ENCODE measurements at places on chromosomes 2 and 18.

DNA sequence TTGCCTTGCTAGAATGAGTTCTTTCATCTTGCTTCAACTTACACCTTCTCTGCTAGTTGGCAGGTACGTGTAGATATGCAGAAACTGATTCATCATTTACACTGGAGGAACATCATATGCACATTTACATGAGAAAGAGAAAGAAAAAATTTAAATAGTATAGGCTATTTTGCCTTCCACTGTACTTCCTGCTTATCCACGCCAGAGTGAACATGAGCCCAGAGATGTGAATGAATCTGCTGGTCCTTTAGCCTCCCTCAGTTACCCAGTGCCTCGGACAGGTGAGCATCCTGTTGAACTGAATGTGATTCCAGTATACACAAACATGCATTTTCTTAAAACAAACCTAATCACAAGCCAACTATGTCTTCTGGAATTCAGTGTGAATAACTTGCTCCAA is 83.6 kb downstream of the SESTD1 start:
- no peak for DNase-seq

DNA sequence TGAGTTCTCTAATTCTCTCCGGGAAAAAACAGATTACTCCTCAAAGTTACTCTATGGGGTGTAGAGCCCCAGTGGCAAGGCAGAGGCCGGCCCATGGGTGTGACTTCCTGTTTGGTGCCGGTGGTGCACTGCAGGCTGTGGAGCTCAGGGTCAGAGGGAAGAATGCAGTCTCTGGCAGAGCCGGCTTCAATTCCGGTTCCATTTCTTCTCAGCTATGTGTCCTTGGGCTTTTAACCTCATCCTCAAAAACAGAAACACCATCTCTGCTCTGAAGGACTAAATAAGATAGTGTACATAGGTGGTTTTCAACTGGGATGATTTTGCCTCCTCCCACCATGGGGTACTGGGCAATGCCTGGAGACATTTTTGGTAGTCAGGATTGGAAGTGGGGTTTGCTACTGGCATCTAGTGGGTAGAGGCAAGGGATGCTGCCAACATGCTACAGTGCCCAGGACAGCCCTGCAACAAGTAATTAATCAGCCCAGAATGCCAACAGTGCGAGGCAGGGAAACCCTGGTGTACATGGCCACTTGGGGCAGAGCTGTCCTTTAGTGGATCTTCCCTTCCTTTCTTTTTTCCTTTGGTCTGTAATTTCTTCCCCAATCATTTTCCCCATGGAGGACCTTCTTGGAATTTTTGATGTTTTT is 81.2 kb downstream of the INSIG2 start:
- DNase-seq, result no peak

- DNase-seq, result no peak
These were observed 47.5 kb upstream of the HNRNPA3 start for GRCh38 chr2:177165061-177165583.

GRCh38 chr2:168851674-168852320 is 38.4 kb downstream of the SPC25 start:
- DNase-seq, result peak; percentile 41

DNA sequence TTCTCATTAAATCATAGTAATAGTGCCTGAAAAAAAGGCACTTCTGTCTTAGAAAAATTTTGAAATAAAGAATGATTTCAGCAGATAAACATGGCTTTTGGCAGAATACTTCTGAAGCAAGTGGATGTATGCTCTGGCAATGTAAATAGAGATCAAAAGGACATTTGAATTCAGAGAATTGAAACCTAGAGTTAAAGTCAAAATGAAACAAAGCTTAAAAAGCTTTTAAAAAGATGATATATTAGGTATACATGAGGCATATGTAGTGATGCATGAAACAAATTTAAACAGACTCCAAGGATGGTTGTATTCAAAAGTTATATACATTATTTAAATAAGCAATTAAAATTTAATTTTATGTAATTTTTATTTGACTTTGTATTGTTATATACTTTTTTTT is 1344.5 kb upstream of the TMEFF2 start:
- DNase-seq, result no peak

DNA sequence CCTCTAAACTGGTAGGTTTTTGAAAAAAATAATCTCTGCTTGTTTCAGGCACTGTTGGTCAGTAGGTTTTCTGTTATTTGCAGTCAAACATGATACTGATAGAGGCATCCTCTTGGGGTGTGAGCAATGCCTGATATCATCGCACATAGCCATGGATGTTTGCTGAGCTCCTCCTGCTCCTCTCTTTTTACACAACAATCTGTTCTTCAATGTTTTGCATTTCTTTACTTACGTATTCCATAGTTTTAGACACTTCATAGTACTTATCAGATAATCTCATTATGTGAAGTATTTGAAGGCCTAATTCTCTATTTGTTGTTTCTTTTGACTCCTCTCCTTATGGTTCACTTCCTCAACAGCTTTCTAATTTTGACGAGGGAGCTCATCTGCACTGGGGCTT is 23.0 kb upstream of the HS6ST1 start:
- no peak for DNase-seq

- DNase-seq, result no peak
These were observed 236.0 kb downstream of the DOK6 start for GRCh38 chr18:69636529-69637301.

DNA sequence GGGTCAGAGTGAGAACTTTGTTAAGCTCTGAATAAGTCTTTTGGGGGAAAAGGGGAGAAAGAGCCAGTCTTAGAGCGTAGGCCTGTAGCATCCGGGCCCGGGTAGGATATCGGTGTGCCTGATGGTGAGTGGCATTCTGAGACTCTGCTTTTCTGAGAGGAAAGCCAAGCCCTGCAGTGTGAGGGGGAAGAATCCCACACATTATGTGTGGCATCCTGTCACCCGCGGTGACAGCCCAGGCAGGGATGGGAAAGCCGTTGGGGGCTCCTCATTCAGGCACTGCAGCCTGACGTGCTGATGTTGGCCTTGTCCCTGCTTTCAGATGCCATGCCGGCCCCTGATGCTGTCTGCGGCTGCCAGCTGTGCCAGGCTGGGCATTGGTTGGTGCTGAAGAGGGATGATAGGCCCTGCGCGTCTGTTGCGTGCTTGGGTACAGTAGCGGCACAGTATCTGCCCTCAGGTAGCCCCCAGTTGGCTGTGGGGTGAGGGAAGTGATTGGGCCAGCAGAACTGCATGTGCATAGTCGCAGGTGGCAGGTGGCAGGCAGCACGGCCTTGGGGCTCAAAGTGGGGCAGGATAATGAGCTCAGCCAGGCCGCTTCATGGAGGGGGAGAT is 37.6 kb downstream of the GLI2 start:
- DNase-seq, result no peak

DNA sequence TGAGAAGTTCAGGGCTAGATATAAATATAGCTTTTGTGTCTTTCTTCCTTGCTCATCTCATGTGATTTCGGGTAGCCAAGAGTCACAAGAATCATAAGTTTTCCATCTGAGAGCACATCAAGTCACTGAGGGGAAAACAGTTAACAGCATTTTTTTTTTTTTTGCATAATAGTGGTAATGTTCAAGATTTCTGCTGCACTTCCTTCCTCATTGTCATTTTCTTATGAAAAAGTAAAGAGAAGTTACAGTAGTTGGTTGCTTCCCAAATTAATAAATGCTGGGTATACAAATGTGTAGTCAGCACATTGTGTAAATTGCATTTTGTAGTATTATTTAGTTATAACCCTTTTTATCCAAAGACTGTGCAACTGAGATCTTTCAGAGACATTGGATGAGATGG is 93.6 kb downstream of the ZEB2 start:
- no peak for DNase-seq

- DNase-seq, result no peak
These were observed 90.0 kb downstream of the CDC42EP3 start for GRCh38 chr2:37581433-37581832.

DNA sequence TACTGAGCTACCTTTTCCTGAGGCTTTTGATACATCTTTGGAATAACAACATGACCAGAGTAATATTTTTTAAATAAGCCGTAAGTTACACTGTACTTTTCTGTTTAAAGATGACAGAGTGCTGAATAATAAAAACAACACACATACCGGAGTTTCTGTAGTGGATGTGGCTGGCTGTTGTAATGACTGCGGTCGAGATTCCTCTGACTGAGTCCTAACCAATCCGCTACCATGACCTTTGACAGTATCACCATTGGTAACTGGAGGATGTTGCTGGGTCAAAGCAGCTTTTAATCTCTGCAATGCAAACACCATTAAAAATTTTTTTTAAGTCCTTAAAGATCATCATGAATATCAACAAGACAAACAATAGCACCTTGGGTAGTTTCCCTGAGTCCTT is 70.7 kb downstream of the ATF2 start:
- peak; percentile 18 for DNase-seq

- DNase-seq, result no peak
These were observed 460.2 kb upstream of the UBE2E3 start for GRCh38 chr2:180520206-180520605.

- no peak for DNase-seq
These were observed 115.0 kb downstream of the ZBTB7C start for GRCh38 chr18:48293954-48294898.

DNA sequence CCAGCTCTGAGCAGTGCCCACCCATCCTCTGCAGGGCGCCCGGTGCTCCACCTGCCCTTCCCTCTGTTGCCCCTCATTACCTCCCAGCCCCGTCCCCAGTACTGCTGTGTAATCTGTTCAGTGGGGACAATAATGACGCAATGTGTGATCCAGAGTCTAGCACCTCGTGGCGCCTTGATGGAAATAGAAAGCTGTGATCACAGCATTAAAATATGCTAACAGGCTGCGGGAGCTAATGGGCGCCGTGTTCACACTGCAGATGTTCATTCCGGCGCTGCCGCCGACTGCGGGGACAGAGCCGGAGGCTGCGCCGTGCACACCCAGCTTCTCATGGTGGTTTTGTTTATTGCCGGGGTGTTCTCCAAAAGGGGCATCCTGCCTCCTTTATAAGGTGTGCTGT is 235.2 kb downstream of the LDLRAD4 start:
- no peak for DNase-seq

DNA sequence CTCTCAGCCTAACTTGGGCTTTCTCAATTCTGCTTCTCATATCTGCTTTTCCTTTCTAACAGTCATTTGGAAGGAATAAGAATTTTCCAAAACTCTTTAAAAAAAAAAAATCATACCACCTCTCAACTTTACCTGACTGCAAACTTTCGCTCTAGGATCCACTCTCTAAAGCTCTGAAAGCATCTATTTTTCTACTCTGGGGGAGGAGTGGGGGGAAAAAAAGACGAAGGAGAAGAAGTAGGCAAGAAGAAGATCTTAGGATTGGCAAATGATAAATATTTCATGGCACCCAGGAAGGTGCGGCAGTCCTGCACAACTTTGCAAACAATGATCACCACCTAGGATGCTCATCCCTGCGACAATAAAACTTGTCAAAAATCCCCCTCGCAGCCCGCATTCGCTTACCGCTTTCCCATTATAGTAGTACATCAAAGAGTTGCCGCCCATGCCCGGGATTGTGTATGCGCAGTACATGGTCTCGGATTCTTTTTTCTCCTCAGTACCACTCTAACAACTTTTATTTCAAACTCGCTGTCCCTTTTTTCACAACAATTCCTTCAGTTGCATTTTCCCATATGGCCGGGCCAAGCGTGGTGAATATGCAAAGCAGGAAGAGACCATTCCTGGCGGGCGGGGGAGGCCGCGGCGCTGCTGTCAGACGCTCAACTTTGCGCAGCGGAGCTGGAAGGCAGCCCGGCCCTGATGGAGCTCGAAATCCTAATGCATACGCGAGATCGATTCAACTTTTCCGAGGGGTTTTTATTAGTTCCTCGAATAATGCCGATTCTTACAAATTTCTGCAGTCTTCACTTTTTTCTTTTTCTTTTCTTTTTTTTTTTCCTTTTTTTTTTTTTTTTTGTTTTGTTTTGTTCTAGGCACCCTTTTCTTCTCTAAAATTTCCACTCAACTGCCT is 266.5 kb downstream of the TCF4 start:
- peak; percentile 27 for DNase-seq

- DNase-seq, result no peak
These were observed 140.0 kb upstream of the SERTAD2 start for GRCh38 chr2:64793701-64794100.

GRCh38 chr2:205717999-205718398 is 35.7 kb downstream of the NRP2 start:
- DNase-seq, result no peak

- DNase-seq, result no peak
These were observed 4.5 kb downstream of the RBMS1 start for GRCh38 chr2:160489111-160489510.

DNA sequence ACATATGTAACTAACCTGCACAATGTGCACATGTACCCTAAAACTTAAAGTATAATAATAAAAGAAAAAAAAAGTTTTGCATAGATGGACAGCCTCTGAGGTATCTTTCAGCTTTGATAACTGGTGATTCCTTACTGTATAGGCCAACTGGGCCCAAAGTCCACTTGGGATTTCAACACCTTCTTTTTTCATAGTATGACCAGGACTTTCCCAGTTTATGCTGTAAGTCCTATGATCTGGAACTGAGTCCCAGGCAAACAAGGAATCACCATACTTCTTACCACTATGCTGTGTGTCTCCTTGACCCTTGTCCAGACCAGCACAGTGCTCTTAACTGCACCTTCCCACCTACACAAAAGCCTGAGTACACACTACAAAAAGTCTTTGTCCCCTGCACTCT is 205.1 kb upstream of the RBBP8 start:
- DNase-seq, result no peak

- no peak for DNase-seq
These were observed 306.0 kb upstream of the TCF4 start for GRCh38 chr18:55893948-55894347.

GRCh38 chr18:532018-532417 is 31.5 kb upstream of the COLEC12 start:
- DNase-seq, result no peak

DNA sequence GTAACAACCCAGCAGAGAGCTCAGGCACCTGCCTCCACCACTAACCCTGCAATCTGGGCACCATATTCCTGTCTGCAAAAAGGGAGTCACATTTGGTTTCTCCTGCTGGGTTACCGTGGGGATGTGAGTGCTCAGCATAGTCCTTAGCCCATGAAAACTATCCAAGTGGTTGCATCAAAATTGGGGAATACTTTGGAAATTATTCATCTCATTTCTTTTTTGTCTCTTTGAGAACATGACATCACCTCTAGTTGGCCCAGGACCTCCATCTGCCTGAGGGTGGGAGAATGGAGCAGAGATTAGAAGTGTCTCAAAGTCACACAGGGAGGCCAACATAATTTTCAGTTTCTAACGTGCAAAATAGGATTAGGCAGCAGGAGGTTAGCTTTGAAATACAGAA is 19.3 kb upstream of the SPP2 start:
- no peak for DNase-seq

DNA sequence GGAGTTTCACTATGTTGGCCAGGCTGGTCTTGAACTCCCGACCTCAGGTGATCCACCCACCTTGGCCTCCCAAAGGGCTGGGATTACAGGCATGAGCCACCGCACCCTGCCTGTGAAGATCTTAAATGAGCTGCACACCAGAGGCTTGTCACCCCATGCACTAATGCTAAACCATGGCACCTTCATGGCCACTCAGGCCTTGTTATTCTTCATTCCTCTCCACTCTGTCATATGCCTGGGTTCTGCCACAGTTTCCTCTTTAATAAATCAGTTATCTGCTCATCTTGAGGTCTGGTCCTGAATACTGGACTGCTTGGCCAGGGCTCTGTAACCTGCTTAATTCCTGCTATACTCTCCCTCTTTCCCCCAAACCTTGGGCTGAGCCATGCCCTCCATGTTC is 303.9 kb upstream of the FBXO11 start:
- no peak for DNase-seq
